Substantia nigra (tissue), 51 donors: ENCODE measurements at places on chromosomes 4 and X.

- DNase-seq = no peak
These were observed 7.5 kb downstream of the PCDH10 start for GRCh38 chr4:133156556-133156955.

DNA sequence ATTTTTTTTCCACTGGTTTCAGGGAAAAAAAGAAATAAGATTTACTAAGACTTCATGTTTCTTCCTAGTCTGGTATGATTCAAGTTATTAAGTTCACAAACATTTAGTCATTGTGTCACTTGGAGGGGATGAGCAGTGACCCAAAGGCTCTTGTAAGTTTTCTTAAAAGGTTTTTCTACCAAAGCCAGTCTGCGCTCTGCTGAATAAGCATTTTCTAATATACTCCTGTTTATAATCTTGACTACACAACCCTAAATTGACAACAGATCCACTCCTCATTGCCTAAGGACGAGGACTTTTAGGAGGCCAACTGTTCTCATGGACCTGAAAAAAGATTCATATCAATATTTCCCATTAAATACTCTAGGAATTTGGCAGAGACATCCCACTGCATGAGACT is 161.1 kb upstream of the TLL1 start:
- no peak for DNase-seq

DNA sequence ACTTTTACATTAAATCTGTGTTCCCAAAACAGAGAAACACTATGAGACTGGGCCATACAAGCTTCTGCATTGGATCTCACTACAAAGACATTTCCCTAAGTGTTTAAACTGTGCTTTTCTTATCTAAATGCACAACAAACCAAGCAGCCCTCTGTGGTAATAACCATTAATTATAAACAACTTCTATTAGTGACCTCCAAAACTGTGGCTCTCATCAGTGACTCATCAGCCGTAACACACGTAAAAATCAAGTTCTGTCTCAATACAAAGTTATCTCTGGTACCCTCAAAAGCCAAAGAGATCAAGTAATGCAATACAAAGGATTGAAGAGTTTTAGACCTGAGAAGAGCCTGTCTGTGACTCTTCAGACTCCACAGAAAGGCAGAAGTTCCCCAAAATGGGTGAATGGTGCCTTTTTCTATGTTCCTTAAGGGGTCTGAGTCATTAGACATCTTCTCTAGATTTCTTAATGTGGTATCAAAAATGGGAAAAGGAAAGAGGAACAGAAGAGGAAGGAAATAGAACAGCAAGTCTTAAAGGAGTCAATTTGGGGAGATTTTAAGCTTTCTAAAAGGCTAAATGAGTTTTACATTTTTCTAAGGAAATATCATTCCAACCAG is 189.8 kb upstream of the PPP1R2C start:
- no peak for DNase-seq

DNA sequence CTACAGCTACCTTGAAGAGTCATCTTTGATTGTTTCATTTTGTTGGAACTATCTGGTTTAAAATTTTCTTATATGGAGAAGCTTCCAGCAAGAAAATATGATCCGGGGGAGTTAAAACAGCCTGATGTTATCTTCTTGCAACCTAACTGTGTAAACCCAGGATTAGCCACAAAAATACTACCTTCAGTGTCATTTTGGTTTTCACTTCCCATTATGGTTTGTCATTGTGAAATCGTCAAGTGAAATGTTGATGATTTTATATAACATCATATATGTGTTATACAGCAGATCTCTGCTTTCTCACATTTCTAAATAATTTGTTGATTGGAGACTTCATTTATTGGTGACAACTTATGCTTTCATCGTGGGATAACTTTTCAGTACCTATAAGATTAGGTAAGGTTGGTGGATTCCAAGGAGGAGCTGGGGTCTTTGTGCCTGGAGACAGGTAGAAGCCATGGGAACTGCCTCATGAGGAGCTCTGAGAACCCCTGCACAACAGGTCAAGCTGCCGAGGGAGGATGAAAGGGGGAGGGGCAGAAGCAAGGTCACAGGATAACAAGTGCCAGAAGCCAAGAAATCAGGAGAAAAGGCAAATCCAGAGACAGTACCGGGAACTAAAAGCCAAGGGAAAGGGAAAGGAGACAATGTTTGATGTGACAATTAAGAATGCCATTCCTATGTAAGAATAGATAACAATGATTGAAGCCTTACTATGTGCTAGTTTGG is 7.2 kb downstream of the ARHGAP24 start:
- no peak for DNase-seq

- no peak for DNase-seq
These were observed 9.6 kb downstream of the DRP2 start for GRCh38 chrX:101229170-101229569.
